Adrenal gland (tissue), 19 donors: ENCODE measurements at places on chromosomes 1 and 21. TPM values are rescaled to one million over a fixed set of nuclear protein-coding genes. Genes with fewer than 3 reads are reported as not detected.

- H3K4me3 ChIP-seq: peak overlapping the region; percentile 46
- peaks cover 8% of the 10 kb centered on the region for H3K4me1 ChIP-seq
- no peaks in the 10 kb centered on the region for H3K36me3 ChIP-seq
- no peak overlapping the region for H3K27ac ChIP-seq
Observed at GRCh38 chr1:940107-941014, 16.6 kb downstream of the SAMD11 start.

Gene SYTL1
- total RNA-seq: 0.83 TPM

DNA sequence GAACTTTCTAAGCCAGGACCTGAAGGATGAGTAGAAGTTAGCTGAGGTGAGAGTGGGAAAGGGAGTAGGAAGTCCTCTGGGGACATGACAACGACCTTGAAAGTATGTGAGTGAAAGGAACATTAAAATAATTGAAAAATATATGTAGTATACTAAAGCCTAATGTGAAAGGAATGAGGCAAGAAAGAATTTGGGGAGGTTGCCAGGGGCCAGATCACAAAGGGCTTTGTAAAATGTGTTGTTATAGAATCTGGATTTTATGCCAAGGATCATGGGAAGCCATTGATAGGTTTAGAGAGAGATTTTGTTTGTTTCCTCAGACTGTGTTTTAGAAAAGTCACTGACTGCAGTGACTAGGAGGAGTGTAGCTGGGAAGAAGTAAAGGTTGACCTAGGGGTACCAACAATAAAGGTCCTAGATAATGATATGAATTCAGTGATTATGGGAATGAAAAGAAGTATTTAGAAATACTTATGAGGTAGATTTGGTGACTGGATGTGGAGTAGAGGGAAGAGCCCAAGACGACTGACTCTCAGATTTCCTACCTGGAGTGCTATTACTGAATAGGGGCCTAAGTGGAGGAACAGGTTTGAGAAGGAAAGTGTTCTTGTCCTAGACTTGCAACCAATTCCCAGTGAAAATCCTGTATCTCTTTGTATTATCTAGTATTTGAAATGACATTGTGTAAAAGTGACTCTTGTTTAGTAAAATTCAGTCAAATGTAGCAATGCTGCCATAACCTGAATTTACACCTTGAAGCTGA lies 179.8 kb downstream of the PHTF1 start:
- no peaks in the 10 kb centered on the region for H3K36me3 ChIP-seq
- H3K27me3 ChIP-seq: no peaks in the 10 kb centered on the region
- H3K4me3 ChIP-seq: no peak overlapping the region
- H3K27ac ChIP-seq: no peak overlapping the region

GRCh38 chr1:14699620-14700019 lies 101.1 kb downstream of the KAZN start:
- H3K27ac ChIP-seq: no peak overlapping the region
- peaks cover 7% of the 10 kb centered on the region for H3K27me3 ChIP-seq
- H3K4me3 ChIP-seq: no peak overlapping the region
- no peaks in the 10 kb centered on the region for H3K36me3 ChIP-seq
- H3K4me1 ChIP-seq: no peaks in the 10 kb centered on the region
- DNase-seq: no peak

- no peaks in the 10 kb centered on the region for H3K4me1 ChIP-seq
- no peak overlapping the region for H3K4me3 ChIP-seq
- no peak overlapping the region for H3K27ac ChIP-seq
- no peaks in the 10 kb centered on the region for H3K27me3 ChIP-seq
- no peaks in the 10 kb centered on the region for H3K36me3 ChIP-seq
- DNase-seq: no peak
Observed at GRCh38 chr1:217881131-217881543, 250.0 kb downstream of the SPATA17 start.

DNA sequence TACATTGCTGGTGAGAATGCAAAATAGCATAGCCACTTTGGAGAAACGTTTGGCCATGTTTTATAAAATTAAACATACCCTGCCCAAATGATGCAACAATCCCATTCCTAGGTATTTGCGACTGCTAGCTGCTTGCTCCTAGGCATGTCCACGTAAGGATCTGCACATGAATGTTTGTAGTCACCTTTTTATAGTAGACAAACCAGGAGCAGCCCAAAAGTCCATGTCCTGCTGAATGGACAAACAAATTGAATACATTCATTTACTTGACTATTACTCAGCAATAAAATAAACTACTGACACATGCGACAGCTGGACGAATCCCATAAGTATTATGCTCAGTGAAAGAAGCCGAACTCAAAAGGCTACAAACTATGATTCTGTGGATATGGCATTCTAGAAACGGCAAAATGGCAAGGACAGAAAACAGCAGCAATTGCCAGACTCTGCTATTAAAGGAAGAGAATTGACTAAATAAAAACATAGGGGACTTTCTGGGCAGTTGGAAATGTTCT lies 161.9 kb upstream of the GALNT2 start:
- H3K27me3 ChIP-seq: no peaks in the 10 kb centered on the region
- DNase-seq: no peak
- no peaks in the 10 kb centered on the region for H3K36me3 ChIP-seq

DNA sequence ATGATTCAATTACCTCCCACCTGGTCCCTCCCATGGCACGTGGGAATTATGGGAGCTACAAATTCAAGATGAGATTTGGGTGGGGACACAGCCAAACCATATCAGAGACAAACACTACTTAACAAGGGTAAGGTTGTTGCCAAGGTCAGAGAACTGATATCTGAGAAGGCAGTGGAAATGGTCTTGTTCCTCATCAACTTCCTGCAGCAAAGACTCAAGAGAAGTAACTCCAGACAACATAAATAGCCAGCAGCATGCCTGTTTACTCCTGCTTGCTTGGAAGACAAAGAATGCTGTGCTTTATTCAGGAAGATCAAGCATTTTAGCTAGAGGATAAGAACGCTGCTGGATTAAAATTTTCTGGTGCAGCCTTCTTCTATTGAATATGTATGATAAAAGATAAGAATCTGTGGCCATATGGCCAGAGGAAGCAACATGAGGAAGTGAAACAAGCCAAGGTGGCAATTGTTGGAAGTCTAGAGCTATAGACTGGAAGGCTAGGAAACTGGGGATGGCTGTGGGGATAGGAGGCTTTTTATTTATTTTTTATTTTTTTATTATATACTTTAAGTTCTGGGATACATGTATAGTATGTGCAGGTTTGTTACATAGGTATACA lies 36.4 kb downstream of the DDAH1 start:
- no peak for DNase-seq
- H3K4me3 ChIP-seq: no peak overlapping the region
- no peak overlapping the region for H3K27ac ChIP-seq

- H3K4me1 ChIP-seq: no peaks in the 10 kb centered on the region
- H3K36me3 ChIP-seq: no peaks in the 10 kb centered on the region
- peaks cover 3% of the 10 kb centered on the region for H3K27me3 ChIP-seq
- no peak for DNase-seq
- H3K27ac ChIP-seq: no peak overlapping the region
Observed at GRCh38 chr1:39894884-39895495, 6.7 kb downstream of the MYCL start.

Gene TMEM269
- total RNA-seq: 1.1 TPM

- no peak overlapping the region for H3K27ac ChIP-seq
- H3K4me1 ChIP-seq: no peaks in the 10 kb centered on the region
- H3K4me3 ChIP-seq: no peak overlapping the region
- H3K27me3 ChIP-seq: no peaks in the 10 kb centered on the region
Observed at GRCh38 chr1:61271412-61271789, 189.0 kb downstream of the NFIA start.

- H3K36me3 ChIP-seq: no peaks in the 10 kb centered on the region
- DNase-seq: no peak
- no peaks in the 10 kb centered on the region for H3K27me3 ChIP-seq
- H3K4me3 ChIP-seq: no peak overlapping the region
- H3K4me1 ChIP-seq: peaks cover 4% of the 10 kb centered on the region
- H3K27ac ChIP-seq: no peak overlapping the region
Observed at GRCh38 chr1:12411747-12412146, 181.9 kb downstream of the VPS13D start.

- DNase-seq: no peak
- no peaks in the 10 kb centered on the region for H3K36me3 ChIP-seq
- H3K4me3 ChIP-seq: no peak overlapping the region
- no peak overlapping the region for H3K27ac ChIP-seq
Observed at GRCh38 chr1:38538834-38539233, 320.7 kb downstream of the RRAGC start.

Gene HAX1
- total RNA-seq: 112 TPM

GRCh38 chr1:210841926-210842625 lies 291.9 kb downstream of the KCNH1 start:
- no peaks in the 10 kb centered on the region for H3K36me3 ChIP-seq
- H3K4me3 ChIP-seq: no peak overlapping the region
- no peaks in the 10 kb centered on the region for H3K4me1 ChIP-seq
- H3K27ac ChIP-seq: no peak overlapping the region
- no peaks in the 10 kb centered on the region for H3K27me3 ChIP-seq
- no peak for DNase-seq

GRCh38 chr1:229848752-229849677 lies 218.0 kb upstream of the GALNT2 start:
- no peaks in the 10 kb centered on the region for H3K27me3 ChIP-seq
- no peaks in the 10 kb centered on the region for H3K36me3 ChIP-seq
- H3K27ac ChIP-seq: no peak overlapping the region
